GM10248 (cell line): ENCODE measurements at places on chromosomes 6 and 20.

GRCh38 chr6:38175786-38176185, 356.3 kb downstream of the ZFAND3 start:
- no peak for DNase-seq

DNA sequence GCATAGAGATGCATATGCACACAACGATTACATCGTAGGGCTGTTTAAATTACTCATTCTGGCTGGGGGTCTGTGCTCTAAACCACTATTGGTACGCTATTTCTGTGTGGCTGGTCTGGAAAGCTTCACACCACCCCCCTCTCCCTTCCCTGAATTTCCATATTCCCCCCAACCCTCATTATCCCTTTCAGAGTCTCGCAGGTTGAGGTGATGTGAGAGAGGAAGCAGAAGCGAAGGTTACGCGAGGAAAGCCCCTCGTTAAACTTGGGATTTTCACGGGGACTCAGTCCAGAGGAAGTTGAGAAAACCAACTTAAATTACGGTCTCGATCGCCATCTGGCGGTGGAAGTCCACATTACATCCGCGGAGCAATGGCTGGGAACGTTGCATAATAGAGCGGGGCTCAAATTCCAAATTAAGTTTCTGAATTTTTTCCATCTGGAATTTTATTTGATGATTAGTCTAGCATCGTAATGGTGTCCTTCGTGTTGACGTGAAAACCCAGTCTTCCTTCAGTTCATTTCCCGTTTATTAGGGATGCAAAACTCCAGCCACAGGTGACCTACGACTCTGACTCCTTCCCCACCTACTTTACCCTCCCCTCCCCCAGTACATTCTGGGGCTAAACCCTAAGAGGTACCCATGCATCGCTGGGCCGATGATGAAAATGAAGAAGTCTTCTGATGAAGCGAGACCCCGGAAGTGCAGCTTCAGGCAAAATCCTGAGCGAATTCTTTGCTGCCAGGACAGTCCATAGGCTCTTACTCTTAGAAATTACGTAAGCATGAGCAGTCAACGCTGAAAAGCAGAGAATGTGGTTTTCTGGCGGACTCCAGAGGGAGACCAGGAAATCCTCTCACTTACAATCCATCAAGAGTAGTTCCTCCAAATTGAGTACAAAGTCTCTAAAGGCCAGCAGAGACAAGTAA, 19.7 kb downstream of the HLA-DOB start:
- peak; percentile 56 for DNase-seq

- DNase-seq: no peak
Observed at GRCh38 chr6:144360401-144360800, 75.3 kb downstream of the UTRN start.

DNA sequence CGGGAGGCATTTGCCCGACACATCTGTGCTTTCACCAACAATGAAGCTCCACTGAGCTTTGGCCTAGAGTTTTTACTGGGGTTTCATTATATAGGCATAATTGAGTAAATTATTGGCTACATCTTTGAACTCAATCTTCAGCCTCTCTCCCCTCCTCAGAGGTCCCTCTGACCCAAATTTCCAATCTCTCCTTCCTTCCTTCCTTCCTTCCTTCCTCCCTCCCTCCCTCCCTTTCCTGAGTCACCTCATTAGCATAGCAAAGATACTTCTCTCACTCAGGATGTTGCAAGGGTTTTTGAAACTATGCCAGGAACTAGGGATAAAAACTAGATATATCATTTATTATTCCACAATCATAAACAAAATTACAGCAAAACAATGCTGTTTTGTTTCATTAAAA, 238.2 kb upstream of the PRND start:
- no peak for DNase-seq

GRCh38 chr6:165059032-165059431, 250.4 kb downstream of the C6orf118 start:
- no peak for DNase-seq

GRCh38 chr6:25384967-25385366, 105.8 kb downstream of the CARMIL1 start:
- DNase-seq: no peak

DNA sequence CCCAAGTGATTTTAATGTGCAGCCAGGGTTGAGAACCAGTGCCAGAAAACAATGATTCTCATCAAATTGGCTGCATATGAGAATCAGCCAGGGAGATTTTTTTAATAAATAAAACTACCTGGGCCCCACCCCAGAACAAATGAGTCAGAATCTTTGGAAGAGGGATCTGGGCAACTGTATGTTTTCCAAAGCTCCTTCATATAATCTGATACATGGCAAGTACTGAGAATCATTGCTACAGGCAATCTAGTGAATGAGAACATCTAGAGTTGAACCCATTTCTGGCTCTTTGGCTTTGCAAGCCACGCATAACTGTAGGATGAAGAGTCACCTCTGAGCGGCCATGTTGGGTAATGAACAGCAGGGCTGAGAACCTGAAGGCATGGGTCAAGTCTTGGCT, 26.1 kb upstream of the DSP start:
- no peak for DNase-seq

DNA sequence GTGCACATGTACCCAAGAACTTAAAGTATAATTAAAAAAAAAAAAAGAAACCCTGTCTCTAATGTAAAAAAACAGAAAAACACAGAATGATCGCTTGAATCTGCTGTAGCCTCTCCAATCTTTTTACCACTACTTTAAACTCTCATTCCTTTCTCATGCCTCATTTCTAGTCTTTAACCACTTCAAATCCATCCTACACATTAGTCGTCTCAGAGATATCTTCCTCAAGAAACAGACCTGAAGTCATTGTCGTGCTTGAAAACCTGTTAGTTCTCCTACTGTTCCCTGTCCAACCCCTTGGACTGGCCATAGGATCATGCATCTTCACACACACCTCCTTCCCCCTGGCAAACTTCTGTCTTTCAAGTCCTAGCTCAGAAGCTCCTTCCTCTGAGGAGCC, 112.1 kb upstream of the BCLAF1 start:
- DNase-seq: no peak

GRCh38 chr6:129623008-129623732, 86.8 kb downstream of the ARHGAP18 start:
- DNase-seq: no peak

DNA sequence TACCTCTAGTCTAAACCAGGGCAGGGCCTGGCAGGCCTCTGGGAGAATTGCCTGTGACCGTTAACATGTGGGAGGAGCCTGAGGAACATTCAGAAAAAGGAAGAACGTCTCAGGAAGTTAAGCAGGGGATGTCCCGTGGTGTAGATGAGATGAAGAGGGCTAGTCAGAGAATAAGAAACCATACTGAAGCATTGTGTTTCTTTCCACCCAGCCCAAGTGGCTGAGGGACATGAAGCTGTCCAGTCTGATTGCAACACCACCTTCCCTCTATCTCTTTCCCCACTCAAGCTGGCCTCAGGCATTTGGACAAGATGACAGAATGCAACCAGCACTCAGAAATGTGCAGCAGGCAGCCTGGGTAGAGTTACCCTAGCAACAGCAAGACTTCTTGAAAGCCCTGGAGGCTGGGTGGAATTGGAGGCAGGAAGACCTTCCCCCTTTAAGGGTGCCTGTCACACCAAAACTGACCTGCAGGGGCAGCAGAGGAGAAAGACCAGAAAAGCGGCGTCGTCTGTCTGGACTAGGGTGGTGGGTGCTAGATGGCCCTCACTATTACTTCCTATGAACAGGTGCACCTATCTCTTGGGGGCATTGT, 186.1 kb downstream of the UNC5CL start:
- no peak for DNase-seq

GRCh38 chr6:84172574-84172973, 54.9 kb downstream of the CEP162 start:
- no peak for DNase-seq

- peak; percentile 84 for DNase-seq
Observed at GRCh38 chr20:53594068-53595017, 704 bp upstream of the ZNF217 start.

- DNase-seq: no peak
Observed at GRCh38 chr6:105681061-105681460, 278.2 kb upstream of the PREP start.

DNA sequence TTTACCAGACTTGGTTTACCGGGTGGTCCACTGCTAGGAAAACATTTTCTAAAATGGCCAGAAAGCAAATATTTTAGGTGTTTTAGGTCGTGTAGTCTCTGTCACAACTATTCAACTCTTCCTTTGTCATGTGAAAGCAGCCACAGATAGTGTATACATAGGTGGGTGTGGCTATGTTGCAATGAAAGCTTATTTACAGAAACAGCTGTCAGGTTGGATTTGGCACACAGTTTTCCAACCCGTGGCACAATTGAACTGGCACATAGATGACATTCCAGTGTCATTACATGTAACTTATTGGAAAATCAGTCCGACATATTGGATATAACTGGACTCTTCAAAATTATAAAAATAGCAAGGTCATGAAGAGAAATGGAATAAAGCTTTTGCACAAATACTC, 68.9 kb upstream of the KCNQ5 start:
- no peak for DNase-seq

DNA sequence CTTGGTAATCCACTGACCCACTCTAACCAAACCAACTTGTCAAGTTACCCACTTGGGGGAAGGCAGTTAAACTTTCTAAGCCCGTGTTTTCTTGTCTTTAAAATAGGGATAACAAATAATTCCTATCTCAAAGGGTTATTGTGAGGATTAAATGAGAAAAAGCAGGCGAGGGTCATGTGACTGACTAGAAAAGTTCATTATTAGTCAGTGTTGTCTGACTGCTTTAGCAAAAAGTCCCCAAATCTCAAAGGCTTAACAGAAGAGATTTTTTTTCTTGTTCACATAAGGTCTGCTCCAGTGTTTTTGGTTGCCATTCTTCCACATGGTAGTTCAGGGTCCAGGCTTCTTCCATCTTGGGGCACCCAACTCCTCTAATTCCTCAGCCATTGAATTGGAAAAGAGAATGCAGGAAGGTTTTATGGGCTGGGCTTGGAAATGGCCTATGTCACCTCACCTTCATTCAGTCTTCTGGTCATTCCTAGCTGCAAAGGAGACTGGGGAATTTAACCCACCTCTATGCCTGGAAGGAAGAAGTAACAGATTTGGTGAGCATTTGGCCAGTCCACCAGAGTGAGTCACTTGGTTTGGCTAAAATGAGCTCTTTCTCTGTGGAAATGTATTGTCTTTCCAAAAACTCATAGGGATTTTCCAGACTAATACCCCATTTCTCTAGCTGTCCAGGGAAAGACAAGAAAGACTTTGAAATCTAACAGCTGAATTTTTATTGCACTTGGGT, 77.0 kb downstream of the CAP2 start:
- no peak for DNase-seq

- no peak for DNase-seq
Observed at GRCh38 chr6:10995114-10995707, 48.9 kb downstream of the ELOVL2 start.

- no peak for DNase-seq
Observed at GRCh38 chr6:73508776-73509175, 12.1 kb downstream of the EEF1A1 start.

GRCh38 chr6:53294095-53294494, 54.7 kb downstream of the ELOVL5 start:
- no peak for DNase-seq

- no peak for DNase-seq
Observed at GRCh38 chr20:38169636-38170193, 4.6 kb upstream of the TGM2 start.

GRCh38 chr20:25247956-25248785, at the start of gene PYGB:
PYGB (plus strand) TSS chr20:25248085; CDS start chr20:25248179, 94 bp downstream.
- DNase-seq: peak; percentile 95

DNA sequence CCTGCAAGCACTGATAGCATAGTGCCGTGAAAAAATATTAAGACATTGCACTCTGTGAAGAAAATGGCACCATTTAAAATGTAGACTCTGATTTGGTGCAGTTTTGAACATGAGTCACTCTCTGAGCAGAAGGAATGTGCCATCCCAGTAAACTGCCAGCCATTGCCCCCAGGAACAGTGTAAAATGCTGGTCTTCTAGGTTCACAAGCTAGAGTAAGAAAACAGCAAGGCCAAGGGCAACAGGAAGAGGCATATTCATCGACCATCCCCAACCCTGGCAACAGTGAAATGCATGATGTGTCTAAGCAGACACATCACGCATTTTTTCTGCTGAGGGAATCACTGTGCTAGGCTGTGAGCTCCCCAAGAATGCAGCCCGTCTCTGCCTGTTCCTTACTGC, 163.2 kb upstream of the RIN2 start:
- no peak for DNase-seq

DNA sequence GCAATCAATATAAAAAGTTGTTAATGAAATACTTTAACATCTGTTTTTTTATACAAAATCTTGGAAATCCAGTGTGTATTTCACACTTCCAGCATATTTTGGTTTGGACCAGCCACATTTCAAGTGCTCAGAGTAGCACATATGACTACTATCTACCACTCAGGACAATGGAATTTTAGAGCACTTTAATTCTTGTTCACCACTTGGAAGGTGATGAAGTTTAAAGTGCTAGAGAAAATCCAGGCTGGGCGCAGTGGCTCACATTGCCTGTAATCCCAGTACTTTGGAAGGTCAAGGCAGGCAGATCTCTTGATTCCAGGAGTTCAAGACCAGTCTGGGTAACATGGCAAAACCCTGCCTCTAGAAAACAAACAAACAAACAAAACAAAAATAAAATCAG, 6.1 kb upstream of the SLC35B3 start:
- DNase-seq: no peak

DNA sequence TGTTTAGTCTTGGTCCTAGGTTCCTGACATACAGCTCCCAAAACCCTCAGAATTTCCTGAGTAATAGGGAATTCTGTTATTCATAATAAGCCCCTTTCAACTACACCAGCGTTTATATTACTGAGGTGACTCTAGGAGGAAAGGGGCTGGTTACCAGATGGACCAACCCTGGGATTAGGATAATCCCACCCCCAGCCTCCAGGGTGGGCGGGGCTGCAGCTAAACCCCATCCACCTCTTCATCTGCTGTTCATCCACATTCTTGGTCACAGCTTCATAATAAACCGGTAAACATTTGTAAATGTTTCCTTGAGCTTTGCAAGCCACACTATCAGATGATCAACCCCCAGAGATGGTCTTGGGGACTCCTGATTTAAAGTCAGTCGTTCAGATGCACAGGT, 38.3 kb downstream of the NINL start:
- no peak for DNase-seq

GRCh38 chr20:62412194-62413024, 5.3 kb upstream of the CABLES2 start:
- no peak for DNase-seq

- no peak for DNase-seq
Observed at GRCh38 chr6:882084-882598, 189.2 kb upstream of the EXOC2 start.

GRCh38 chr6:89205819-89206218, 11.3 kb downstream of the GABRR1 start:
- no peak for DNase-seq

- no peak for DNase-seq
Observed at GRCh38 chr6:128379577-128379976, 140.8 kb downstream of the PTPRK start.

- DNase-seq: peak; percentile 58
Observed at GRCh38 chr6:7086488-7086887, 21.3 kb upstream of the RREB1 start.

DNA sequence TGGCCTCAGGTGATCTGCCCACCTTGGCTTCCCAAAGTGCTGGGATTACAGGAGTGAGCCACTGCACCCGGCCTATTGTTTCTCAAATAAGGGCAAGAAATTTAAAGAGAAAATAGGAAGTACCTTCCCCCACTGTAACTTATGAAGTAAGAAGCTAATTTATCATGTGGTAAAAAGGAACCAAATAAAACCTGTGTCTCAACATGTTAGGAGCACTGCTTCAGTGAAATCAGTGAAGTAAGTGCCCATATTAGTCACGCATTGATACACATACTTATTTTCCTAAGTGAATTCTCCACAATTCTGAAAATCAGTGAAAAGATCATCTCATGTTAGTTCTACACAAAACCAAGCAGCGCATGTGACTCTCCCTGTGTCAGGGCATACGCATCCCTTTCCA, 14.2 kb upstream of the LPA start:
- DNase-seq: no peak
